Erythroblast (primary cell): ENCODE measurements at places on chromosomes 1 and 21.
A peak's percentile ranks its signal among the peaks of the same experiment; 100 is the strongest.

- no peak for DNase-seq
Observed at GRCh38 chr21:38261851-38262250, 5.1 kb downstream of the KCNJ15 start.

- peak; percentile 54 for DNase-seq
Observed at GRCh38 chr1:182069028-182069466, 7.5 kb upstream of the ZNF648 start.

DNA sequence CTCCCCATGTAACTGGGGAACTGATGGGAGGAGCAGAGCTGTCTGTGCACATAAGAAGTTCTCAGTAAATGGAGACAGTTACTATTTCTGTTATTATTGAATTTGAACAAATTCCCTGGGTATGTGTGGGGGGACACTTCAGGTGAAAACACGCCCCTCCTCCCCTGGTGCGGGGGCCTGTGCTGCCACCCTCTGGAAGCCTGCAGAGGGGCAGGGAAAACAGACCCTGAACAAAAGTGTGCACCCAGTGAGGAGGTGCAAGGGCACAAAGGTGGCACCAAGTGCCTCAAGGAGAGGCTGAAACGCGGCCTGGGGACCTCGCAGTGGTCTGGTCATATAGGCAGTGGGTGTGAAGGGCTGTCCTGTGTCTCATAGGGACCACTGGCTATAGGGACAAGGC, 18.2 kb upstream of the NADK start:
- peak; percentile 10 for DNase-seq

DNA sequence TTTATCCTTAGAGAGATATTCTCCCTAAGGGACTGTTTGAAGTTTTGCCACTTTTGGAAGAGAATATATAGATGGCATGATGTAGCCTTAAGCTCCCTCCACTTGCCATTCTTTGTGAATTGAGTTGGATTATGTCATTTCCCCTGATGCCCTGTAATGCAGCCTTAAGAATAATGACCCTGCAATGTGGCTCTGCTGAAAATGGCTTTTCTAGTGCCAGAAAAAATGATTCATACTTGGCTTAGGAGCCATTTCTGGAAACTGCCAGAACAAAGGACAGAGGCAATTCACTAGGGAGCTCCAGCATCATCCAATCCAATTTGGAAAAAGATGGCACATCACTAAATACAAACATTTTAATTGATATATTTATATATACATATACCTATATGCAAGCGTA, 265.3 kb downstream of the SPATA17 start:
- DNase-seq = no peak

DNA sequence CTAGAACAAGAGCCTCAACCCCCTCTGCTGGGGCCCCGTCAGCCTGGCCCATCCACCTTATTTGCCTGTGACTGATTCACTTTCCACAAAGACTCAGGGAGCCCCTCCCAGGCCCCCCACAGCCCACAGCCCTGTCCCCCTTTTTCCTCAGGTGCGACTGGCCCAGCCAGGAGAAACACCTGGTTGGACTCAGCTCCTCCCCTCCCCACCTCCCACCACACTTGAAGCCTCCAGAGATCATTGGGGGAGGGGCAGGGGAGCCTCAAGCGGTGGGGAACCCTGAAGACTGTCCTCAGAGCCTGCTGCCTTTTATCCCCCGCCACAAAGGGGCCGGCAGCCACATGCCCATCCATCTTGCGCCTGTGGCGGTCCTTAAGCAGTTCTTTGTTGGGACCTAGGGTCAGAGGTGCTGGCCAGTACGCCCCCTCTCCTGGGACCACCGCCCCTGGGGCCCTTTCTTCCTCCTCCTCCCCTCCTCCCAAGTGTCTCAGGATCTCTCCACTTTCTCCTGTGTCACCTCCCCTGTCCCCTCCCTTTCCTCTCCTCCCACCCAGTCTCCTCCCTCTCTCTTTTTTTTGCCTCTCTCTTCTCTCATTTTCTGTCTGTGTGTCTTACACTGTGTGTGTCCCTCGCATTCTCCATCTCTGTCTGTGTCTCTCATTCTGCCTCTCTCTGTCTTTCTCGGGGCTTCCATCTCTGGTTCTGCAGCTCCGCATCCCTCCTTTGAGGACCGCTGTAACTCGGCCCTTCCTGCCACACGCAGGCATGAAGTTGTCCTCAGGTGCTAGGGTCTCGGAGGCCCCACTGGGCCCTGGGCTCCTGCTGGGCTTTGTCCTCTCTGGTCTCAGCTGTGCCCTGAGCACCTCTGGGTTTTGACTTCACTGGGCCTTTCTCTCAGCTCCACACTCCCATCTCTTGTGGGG, 12.2 kb downstream of the CRABP2 start:
- peak; percentile 35 for DNase-seq

- DNase-seq = no peak
Observed at GRCh38 chr21:45725844-45726200, 82.3 kb downstream of the PCBP3 start.

DNA sequence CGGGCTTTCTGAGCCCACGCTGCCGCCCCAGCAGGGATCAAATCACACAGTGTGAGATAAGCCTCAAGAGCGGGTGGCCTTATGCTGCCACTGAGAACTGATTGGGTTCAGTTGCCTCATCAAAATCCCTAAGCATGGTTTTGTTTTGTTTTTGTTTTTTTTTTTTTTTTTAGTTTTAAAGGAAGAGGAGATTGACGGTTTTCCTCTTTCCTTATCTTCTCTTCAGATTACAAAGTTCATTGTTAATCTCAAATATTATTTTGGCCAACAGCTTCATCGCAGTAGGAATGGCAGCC, 651 bp downstream of the COA6 start:
- peak; percentile 87 for DNase-seq

GRCh38 chr1:24895511-24895910, 34.6 kb downstream of the RUNX3 start:
- no peak for DNase-seq

DNA sequence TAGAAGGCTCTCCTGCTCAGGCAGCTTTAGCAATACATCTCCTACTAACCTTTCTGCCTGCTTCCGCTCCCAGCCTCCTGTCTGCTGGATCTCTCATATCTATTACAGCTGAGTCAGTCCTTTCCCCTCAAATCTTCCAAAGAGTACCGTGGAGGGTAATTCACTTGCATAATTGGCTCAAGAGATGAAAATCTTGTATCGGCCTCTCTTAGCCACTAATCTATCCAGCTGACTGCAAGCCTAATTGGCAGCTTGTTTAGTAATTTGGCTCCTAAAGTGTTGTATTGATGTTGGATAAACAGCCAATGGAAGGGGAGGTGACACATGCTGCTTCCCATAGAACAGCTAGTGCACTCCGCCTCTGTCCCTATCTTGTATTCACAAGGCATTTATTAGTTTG, 195.7 kb downstream of the GPATCH2 start:
- no peak for DNase-seq

- peak; percentile 88 for DNase-seq
Observed at GRCh38 chr1:113758631-113759332, 504 bp downstream of the PHTF1 start.

DNA sequence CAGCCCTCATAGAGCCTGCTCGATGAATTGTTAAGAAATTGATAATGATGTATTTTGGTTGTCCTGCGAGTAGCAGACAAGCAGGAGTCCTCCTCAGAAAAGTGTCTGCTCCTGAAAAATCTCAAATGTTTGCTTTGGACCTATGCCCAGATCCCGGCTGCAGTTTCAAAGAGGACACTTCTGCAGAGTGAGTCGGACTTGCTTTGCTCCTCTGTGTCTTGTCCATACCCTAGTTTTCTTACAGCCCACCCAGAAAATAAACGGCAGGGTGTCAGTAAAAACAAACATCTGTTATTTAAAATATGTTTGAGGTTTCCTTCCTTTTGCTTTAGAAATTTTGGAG, 2.8 kb downstream of the S100A10 start:
- no peak for DNase-seq

DNA sequence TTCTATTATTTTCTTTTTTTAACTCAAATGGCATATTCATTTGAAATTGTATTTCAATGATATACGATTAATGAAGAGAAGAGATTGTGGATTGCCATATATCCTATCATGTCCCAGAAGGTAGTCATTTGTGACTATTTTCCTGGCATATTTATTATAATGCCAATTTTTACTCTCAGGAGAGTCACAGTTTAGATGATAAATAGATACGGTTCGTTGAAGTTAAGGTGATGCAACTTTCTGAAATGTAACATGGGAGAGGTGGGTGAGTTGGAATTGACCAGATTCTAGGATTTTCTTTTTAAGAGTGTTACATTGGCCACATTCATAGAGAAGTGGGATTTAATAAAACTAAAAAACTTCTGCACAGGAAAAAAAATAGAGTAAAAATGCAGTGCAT, 1138.5 kb downstream of the NCAM2 start:
- no peak for DNase-seq

GRCh38 chr21:32367158-32367557, 25.7 kb downstream of the URB1 start:
- no peak for DNase-seq

DNA sequence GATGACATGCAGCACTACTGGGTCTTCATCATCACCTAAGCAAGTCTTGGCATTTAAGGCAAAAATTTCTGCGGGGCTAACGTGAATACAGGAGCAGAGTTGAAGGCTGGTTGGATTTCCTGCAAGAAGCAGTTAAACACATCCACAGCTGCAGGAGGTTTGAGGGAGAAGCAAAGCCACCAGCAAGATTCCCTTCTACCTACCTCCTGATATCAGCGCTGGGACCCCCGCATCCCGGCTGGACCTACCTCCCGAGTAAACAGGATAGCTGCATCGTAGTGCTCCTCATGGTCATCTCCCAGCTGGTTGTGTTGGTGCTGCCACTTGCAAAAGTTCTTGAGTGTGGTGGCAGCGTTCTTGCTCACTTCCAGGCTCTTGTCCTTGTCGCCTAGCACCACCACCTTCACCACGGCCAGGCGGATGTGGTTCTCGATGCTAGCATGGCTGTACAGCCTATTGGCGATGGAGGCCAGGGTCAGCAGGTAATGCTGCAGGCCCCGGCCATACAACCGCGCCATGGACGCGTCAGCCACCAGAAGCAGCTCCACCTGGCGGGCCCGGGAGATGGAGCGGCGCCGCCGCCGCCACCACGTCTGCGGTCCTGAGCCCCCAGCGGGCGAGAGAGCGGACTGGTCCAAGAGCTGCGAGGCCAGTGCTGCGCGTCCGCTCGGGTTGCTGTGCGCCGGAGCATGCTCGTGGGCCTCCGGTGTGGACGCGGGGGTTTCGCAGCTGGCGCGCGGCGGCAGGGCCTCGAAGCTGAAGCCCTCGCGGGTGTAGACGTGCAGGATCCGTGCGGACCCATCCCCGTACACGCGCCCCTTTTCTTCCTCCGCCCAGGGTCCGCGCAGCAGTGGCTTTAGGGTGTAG, 1.6 kb downstream of the ADAMTS5 start:
- no peak for DNase-seq

DNA sequence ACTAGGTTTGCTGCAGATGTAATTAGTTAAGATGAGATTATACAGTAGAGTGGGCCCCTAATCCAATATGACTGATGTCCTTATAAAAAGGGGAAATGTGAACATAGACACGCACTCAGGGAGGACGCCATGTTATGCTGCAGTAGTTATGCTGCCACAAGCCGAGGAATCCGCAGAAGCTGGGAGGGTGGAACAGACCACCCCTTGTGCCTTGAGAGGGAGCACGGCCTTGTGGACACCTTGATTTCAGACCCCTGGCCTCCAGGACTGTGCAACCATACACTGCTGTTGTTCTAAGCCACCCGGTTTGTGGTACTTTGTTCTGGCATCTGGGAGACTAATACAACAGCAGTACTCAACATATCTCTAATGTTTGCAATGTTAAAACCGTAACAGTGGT, 57.9 kb upstream of the HIVEP3 start:
- no peak for DNase-seq

GRCh38 chr1:225972344-225973152, 26.6 kb downstream of the SDE2 start:
- no peak for DNase-seq

- no peak for DNase-seq
Observed at GRCh38 chr1:212498283-212499040, 65.7 kb downstream of the NENF start.

DNA sequence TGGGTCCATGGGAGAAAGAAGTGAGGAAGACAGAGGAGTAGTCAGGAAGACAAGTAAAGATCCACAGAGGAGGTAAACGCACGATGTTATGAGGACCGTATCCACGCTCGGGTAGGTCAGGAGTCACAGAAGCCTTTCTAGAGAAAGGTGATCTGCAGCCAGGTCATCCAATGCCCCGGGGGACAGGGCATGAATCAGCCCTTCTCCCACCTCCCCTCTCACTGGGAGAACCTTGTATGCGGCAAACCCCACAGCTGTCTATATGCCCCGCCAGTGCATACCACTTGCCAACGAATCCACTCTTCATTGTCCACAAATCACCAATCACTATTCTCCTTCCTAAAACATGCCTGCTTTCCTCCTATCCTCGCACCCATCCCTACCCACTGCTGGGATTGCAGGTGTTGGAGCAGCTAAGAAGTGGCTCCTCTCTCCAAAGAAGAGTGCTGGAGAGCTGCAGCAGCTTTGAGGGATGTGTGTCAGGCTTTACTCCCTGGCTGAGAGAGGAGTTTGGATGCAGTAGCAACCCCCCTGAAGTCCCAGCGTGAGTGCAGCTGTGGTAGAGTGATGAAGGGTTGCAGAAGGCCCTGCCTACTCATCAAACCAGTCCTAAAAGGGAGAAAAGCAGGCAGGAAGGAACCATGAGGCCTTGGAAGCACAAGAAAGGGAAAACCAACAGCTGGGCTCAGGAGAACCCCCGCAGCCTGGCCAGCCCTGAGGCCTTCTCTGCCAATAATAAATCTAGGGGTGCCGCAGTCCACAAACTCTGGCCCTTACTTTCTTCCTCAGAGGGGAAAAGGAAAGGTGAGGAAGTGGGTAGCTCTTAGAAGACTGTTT, 102.2 kb upstream of the GADD45A start:
- no peak for DNase-seq

DNA sequence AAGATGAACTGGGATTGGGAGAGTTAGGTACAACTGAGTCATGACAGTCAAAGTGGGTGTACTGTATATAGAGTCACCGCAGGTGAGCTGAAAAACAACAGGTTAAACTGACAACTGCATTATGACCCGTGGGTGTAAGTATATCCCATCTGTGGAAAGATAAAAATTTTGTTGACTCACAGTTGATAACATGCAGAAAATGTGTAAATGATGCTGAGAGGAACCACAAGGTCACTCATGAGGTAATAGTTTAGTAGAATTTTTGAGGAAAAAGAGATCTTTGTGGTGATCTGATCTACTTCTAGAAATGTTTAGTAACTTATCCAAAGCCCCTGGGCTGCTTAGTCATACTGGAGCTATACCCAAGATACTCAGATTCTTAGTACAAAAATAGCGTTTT, 838 bp downstream of the OR2C3 start:
- DNase-seq = peak; percentile 11

- no peak for DNase-seq
Observed at GRCh38 chr21:14961502-14961901, 103.3 kb downstream of the NRIP1 start.

DNA sequence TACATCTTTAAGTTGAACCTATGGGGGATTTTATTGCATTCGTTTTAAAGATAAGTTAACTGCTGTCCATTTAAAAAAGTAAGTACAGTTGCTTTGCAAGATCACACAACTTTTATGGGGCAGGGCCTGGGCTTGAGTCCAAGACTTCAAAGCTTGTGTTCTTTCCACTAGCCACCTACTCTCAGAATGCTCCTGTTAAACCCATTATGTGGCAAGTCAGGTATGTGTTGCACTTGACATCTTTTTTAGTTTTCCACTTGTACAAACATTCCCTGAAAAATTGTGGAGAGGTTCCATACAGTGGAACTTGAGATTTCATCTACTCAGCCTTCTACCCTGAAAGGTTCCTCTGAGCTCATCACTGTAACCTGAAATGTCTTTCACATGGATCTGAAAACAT, 235.5 kb upstream of the SGIP1 start:
- no peak for DNase-seq
